Stimulated activated naive CD8-positive, alpha-beta T cell treated with anti-CD3 and anti-CD28 coated beads, Interleukin-15, amount 100 ng/mL, for 72 hours (primary cell): ENCODE measurements at places on chromosomes 7 and 10.

GRCh38 chr10:22246680-22247391 is 29.0 kb upstream of the EBLN1 start:
- peak; percentile 68 for DNase-seq

- DNase-seq: peak; percentile 71
These were observed 66.5 kb downstream of the AFAP1L2 start for GRCh38 chr10:114337510-114338462.

GRCh38 chr7:72781161-72781560 is 46.8 kb downstream of the TYW1B start:
- DNase-seq: no peak

- DNase-seq: no peak
These were observed 776 bp downstream of the TMEM184A start for GRCh38 chr7:1555046-1555812.

- DNase-seq: no peak
These were observed 357.1 kb downstream of the MAGI2 start for GRCh38 chr7:79096361-79096805.

GRCh38 chr7:51228386-51228958 is 88.1 kb downstream of the COBL start:
- DNase-seq: no peak

DNA sequence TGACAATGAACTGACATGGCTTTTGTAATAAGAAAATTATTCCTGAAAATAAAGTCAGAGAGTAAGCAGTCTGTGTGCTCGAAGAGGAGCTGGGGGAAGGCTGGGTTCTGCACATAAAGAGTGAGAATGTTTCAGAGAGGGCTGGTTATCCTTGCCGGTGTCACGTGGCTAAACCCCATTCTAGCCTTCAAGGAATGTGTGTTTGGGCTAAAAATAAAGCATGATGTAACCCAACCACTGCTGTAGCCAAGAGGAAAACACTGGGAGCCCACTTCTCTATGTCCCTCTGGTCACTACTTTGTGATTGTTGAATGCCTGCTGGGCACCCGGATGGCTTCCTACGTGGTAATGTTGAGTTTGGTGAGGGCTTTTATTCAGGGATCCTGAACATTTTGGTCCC is 23.5 kb downstream of the WDFY4 start:
- DNase-seq: no peak

DNA sequence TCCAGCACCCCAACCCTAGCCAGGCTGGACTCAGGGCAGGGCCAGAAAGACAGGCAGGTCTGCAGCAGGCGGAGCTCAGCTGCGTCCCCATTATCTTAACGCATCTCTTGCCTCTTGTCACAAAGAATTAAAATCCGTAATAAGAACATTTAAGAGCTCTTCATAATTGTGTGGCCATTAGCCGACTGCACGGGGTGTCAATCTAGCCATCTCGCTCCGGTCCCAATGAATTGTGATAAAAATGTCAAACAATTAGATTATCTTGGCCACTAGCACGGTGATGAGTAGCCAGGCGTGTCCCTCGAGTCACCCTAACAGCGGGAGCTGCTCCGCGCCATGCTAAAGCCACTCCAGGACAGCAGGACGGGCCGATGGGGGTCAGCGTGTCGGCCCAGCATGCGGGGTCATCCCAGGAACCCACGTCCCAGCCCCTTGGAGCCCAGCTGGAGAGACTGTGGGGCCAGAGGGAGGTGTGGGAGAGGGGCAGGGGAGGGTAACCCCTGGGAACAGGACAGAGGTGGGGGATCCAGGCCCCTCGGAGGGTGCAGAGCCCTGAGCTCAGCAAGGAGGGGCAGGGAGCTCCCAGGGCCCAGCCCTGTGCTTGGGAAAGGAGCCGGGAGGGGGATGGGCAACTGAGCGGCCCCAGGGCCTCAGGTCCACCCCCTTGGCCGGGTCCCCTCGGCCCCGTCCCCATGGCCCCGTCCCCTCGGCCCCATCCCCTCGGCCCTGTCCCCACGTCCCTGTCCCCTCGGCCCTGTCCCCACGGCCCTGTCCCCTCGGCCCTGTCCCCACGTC is 17.7 kb upstream of the NKX6-2 start:
- no peak for DNase-seq

GRCh38 chr7:112064627-112065385 is 141.4 kb downstream of the DOCK4 start:
- DNase-seq: no peak

DNA sequence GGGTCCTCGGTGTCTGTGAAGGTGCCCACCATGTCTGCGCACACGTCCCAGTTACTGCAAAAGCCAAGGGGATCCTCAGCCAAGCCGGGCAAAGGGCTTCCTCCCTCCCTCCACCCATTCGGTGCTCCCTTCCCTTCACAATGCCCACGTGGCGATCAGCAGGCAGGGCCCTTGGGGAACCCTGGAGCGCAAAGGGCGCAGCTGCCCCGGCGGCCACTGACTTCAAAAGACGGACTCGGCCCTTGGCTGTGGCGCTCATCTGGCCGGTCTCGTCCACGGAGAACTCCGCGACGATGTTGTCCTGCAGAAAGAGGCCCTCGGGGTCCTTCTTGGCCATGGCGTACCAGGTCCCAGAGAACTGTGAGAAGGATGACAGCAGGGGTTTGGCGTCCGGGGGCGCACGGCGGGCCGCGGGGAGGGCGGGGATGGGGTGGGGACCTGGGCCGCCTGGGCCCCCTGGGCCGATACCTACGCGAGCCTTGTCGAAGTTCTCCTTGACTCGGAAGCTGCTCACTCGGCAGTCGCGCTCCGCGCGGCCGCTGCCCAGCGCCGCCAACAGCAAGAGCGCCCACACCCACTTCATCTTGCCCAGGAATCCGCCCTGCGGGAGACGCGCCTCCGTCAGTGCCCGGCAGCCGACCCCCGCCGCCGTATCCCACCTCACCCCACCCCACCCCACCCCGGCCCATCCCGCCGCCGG is 439 bp downstream of the RBP4 start:
- no peak for DNase-seq

DNA sequence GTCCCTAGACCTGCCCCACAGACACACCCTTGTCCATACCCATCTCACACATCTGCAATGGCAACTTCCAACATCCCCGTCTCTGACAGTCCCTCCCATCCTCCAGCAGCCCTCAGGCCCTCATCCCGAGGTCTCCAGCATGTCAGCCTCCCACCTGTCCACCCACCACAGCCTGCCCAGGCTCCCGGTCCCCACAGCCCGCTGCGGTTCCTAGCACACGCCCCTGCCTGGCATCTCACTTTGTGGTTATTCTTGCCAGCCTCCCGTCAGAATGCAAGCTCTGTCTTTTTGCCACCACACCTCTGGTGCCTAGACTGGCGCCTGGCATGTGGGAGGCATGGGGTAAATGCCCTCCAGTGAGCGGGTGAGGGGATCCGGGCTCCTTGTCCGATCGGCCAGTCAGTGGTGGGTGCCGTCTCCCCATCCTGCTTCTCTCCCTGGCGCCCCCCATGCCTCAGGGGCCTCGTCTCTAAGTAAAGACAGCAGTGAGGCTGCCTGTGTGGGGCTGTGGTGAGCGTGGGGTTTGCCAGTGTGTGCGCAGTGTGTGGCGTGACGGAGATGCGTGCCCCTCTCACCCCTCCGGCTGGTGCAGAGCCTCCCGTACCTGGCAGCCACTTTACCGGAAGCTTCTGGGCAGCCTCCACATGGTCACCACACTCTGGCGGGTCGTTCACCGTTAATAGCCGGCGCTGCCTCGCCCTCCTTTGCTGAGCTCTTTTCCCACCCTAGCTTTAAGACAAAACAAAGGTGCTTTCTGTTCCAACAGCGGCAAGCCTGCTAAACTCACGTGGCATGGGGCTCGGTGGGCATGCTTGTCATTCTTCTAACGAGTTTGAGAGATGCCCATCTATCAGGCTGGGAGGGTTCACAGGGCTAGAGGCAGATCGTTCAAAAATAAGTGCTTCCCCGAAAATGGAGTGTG is 28.5 kb upstream of the TTYH3 start:
- no peak for DNase-seq

GRCh38 chr10:24370877-24371276 is 161.9 kb downstream of the KIAA1217 start:
- no peak for DNase-seq

DNA sequence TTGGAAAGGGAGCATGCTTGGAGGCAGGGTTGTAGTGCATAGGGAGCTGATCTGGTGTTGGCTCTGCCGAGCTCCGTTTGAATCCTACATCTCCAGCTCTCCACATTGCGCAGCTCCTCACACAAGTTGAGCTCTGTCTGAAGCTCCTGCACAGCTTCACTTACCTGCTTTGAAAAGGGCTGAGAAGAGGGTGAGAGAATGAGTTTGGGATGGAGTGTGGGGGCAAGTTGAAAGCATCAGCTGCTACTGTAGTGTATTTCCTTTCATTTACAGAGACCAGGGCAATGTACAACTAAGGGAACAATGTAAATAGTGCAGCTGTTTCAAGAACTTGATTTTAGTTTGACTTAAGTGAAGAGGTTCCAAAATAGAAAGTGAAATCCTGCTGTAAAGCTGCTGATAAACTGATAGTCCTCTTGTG is 88.5 kb downstream of the VTI1A start:
- no peak for DNase-seq

GRCh38 chr7:39894904-39895303 is 55.2 kb upstream of the CDK13 start:
- DNase-seq: no peak

DNA sequence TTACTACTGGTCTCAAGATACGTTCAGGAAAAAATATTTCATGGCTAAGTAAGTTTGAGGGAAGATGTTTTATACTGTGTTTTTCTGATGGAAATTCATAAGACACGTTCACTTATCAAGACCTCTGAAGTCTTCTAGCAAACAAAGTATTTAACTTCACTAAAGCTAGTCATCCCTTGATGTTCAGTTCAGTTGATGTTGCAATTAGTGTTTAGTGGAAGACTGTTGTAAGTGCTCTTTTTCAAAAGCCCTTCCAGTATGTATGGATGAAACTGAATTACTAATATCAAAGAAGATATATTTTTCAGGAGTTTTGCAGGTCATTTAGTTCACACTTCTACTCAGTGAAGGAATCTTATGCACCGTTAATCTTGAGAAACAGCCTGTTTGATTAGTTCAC is 25.1 kb downstream of the CUL1 start:
- DNase-seq: no peak

DNA sequence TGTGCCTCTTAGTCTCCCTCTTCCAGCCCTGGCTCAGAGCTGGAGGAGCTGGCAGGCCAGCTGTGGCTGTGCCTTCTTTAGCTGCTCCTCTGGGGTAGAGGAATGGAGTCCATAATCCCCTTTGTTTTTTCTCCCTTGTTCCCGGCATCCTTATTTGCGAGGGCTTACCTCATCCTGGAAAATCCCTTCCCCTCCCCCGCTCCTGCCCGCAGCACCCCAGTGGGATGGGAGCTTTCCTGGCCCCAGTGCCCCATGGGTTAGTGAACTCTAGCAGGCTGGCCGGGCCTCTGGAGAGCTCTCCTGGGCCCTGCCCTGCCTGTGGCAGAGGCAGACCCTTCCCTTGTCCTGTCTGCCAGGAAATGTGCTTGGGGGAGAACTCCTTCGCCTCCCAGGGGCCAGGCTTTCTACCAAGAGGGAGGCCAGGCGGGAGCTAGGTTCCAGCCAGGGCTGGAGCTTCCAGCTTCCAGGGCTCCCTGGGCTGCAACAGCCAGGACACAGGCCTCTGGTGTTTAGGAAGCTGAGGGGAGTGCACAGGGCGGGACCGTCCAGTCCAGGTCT is 16.5 kb upstream of the TRIM8 start:
- no peak for DNase-seq

GRCh38 chr7:22996470-22996869 is 17.5 kb downstream of the HYCC1 start:
- no peak for DNase-seq

DNA sequence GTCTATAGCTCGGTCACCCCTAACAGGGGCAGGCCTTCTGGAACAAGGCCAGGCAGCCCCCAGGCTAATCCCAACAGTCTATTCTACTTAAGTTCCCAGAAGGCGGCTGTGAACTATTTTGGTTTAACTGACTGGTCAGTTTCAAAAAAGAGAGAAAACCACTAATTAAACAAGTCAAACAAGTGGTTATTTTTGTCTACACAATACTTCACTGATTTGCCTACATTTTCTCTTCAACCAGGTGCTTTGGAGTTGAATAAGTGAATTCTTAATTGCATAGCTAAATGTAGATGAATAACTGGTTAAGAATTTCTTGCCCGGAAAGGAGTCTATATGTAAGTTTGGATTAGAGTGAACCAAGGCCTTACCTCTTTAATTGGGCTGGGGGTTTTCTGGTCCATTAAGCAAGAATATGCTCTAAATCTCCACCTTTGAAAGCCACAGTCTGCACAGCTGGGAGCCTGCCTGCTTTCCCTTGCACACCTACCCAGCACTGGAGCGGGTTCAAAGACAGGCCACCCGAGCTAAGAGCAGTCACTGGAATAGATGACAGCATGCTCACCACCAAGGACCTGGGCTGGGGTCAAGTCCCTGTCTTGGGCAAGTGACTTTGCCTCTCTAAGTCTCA is 70.4 kb downstream of the TBXAS1 start:
- no peak for DNase-seq

GRCh38 chr7:5494683-5495561 is 71.3 kb upstream of the TNRC18 start:
- DNase-seq: peak; percentile 76

DNA sequence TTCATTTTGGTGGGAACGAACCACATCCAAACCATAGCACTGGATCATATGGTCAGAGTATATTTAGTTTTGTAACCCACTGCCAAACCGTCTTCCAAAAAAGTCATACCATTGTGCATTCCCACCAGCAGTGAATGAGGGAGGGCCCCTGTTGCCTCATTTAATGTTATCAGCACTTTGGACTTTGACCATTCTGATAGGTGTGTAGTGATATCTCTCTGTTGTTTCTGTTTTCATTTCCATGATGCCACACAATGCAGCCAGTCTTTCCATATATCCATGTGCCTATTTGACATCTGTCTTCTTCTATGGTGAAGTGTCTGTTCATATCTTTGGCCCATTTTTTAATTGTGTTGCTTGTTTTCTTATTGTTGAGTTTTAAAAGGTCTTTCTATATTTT is 105.0 kb upstream of the PPP2R2D start:
- DNase-seq: no peak
